HFFc6 (cell line): ENCODE measurements at places on chromosomes 6 and 20. TPM values are rescaled to one million over a fixed set of nuclear protein-coding genes. Genes with fewer than 3 reads are reported as not detected.

GRCh38 chr20:52610749-52611148 lies 361.4 kb upstream of the TSHZ2 start:
- H3K27me3 ChIP-seq, result no peaks in the 10 kb centered on the region
- H3K4me1 ChIP-seq, result no peaks in the 10 kb centered on the region
- DNase-seq, result no peak
- H3K27ac ChIP-seq, result no peak overlapping the region

GRCh38 chr6:167559675-167560479 lies 235.0 kb downstream of the TTLL2 start:
- H3K36me3 ChIP-seq, result peaks cover 4% of the 10 kb centered on the region; the same call in 1 of the 2 replicates
- H3K4me3 ChIP-seq, result no peak overlapping the region
- no peaks in the 10 kb centered on the region for H3K27me3 ChIP-seq
- H3K4me1 ChIP-seq, result no peaks in the 10 kb centered on the region
- no peak for DNase-seq
- H3K27ac ChIP-seq, result no peak overlapping the region

The LPA gene
- total RNA-seq, result not detected in 3 replicates

GRCh38 chr6:136365776-136366354 lies 76.2 kb upstream of the BCLAF1 start:
- no peak overlapping the region for H3K27ac ChIP-seq
- no peaks in the 10 kb centered on the region for H3K4me1 ChIP-seq
- DNase-seq, result no peak
- no peaks in the 10 kb centered on the region for H3K36me3 ChIP-seq
- no peak overlapping the region for H3K4me3 ChIP-seq
- H3K27me3 ChIP-seq, result peaks cover 15% of the 10 kb centered on the region

The CTAGE9 gene
- not detected in 3 replicates for total RNA-seq

GRCh38 chr6:137776786-137777686 lies 90.0 kb upstream of the TNFAIP3 start:
- no peak overlapping the region for H3K4me3 ChIP-seq
- DNase-seq, result no peak
- peaks cover 12% of the 10 kb centered on the region; the same call in 1 of the 2 replicates for H3K4me1 ChIP-seq

DNA sequence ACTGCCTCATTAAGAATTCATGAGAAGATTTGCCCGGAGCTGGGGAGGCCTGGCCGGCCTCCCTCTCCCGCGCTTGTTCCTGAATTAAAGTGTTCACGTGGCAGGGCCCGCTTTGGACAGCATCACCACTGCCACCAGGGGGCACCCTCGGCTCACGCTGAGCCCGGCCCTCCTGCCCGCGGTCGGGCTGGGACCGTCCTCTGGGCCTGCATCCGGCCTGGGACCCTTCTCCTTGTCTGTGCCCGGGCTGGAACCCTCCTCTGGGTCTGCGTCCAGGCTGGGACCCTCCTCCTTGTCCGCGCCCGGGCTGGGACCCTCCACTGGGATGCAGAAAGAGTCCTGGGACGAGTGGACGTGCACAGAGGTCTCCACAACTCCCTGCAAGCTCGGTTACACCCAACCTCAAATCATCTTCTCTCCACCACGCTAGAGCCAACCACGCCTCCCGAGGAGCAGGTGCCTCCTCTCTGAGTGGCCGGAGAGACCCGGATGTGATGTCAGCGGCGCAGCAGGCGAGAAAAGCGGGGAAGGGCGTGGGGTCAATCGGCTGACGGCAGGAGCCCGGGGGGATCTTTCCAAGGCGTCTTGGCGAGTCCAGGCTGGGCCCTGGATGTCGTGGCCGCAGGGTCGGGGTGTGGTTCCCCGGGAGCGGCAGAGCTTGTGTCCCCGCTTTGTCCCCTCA lies 50.9 kb upstream of the DACT2 start:
- H3K4me1 ChIP-seq, result no peaks in the 10 kb centered on the region
- H3K4me3 ChIP-seq, result no peak overlapping the region
- no peaks in the 10 kb centered on the region for H3K36me3 ChIP-seq
- H3K27me3 ChIP-seq, result no peaks in the 10 kb centered on the region; the same call in 1 of the 2 replicates

The DUSP15 gene
- total RNA-seq, result not detected in 3 replicates

The CCM2L gene
- total RNA-seq, result not detected in 3 replicates

DNA sequence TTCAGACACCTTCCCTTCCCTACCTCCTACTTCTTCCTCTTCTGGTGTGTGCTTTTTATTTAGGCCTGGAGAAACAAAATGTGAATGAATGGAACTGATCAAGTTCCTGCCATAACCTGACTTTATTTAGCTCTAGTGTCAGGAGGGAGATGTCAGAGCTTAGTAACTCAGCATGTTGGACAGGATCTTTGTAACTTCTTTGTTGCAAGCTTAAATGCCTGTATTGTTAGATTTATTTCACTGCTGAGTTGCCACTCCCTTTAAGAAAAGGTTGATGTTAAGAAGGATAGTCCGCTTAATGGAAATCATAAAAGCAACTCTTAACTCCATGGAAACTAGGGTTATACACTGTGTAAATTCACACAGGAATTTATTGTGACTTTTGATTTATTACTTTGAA lies 2.2 kb downstream of the FAM120B start:
- H3K27ac ChIP-seq, result peak overlapping the region; percentile 34
- H3K4me3 ChIP-seq, result peak overlapping the region; percentile 93
- peaks cover 3% of the 10 kb centered on the region; the same call in 1 of the 2 replicates for H3K27me3 ChIP-seq

DNA sequence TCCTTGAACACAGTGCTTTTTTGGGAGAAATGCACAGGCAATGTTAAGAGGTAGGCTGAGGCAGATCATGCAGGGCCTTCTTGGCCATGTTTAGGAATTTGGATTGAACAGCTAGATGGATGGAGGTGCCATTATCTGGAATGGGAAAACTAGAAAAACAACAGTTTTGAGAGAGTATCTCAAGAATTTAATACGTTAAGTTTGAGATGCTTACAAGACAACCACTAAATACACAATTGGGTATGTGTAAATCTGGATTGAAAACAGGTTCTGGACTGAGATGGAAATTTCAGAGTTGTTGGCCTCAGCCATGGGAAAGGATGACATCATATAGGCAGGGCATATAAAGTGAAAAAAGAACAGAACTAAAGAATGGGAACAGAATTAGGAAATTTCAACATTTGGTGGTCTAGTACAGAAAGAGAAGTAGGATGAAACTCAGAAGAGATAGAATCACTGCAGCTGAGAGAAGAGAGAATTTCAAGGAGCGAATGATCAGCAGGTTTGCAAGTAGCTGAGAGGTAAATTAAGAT lies 37.1 kb downstream of the NCOA7 start:
- no peaks in the 10 kb centered on the region for H3K4me1 ChIP-seq
- H3K4me3 ChIP-seq, result no peak overlapping the region
- no peaks in the 10 kb centered on the region for H3K27me3 ChIP-seq
- DNase-seq, result no peak
- H3K27ac ChIP-seq, result no peak overlapping the region

- DNase-seq, result peak; percentile 10
Observed at GRCh38 chr6:149463781-149464180, 21.0 kb downstream of the ZC3H12D start.

DNA sequence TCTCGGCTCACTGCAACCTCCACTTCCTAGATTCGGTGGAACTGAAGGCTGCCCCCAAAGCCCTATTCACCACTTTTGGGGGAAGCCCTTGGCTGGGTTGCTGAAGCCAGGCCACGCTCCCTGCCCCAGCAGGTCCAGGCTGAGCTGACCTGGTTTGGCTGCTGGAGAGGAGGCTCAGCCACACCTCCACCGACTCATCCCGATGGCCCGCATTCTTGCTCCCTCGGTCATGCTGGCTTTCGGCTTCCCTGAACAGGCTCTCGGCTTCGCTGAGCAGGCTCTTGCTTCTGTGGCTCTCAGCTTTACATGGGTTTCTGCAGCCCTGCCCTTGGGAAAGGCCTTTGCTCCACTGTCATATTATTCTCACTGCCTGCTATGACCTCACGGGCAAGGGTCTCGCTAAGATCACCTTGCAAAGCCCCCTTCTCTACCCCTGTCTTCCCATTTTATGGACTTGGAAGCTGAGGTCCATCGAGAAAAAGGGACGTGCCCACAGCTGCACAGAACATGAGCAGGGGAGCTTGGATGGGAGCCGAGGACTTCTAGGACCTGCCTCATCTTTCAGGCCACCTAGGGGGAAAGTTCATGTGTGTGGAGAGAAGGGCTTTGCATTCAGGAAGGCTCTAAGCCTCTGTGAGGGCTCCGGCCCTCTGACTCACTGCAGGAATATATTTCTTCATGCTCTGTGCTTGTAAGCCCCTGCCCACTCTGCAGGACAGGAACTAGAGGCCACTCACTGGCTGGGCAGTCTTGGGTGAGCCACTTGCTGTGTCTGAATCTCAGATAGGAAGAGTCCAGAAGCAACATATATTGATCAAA lies 15.6 kb downstream of the ARHGAP40 start:
- peaks cover 11% of the 10 kb centered on the region for H3K4me1 ChIP-seq
- peak overlapping the region; percentile 30; the same call in 1 of the 2 replicates for H3K27ac ChIP-seq
- peaks cover 16% of the 10 kb centered on the region for H3K27me3 ChIP-seq
- H3K36me3 ChIP-seq, result no peaks in the 10 kb centered on the region
- DNase-seq, result peak; percentile 73

DNA sequence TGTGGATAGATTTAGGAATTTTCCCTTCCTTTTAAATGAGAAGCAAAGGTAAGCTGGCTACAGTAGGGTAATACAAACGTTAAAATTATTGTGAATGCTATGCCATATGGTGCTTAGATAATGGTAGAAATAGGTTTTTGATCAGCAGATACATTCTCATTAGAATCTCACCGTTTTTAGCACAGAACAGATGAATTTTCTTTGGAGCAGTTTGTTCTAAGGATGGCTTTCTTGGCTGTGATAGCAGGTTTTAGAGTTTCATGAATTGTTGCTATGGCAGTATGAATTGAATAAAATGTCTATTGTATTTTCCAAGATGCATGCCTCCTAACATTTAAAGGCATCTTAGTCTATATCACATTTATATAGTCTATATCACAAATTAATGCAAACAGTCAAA lies 1394.5 kb downstream of the EPHA7 start:
- 0 out of 2 replicates have a peak, but pooled peaks cover 3% of the 10 kb centered on the region for H3K36me3 ChIP-seq
- H3K27me3 ChIP-seq, result no peaks in the 10 kb centered on the region
- no peaks in the 10 kb centered on the region for H3K4me1 ChIP-seq
- no peak for DNase-seq

The TSBP1 gene
- not detected in 3 replicates for total RNA-seq

The ELOVL4 gene
- 5.9 and 6.3 TPM in 2 replicates for total RNA-seq

The PERP gene
- total RNA-seq, result 46.0 to 52.5 TPM (median 47.8 TPM) in 3 replicates

- no peak for DNase-seq
- no peak overlapping the region for H3K27ac ChIP-seq
- no peaks in the 10 kb centered on the region for H3K36me3 ChIP-seq
- H3K27me3 ChIP-seq, result peaks cover 47% of the 10 kb centered on the region
- H3K4me1 ChIP-seq, result no peaks in the 10 kb centered on the region
Observed at GRCh38 chr6:44561060-44561623, 173.6 kb downstream of the CDC5L start.

The CLVS2 gene
- total RNA-seq, result not detected in 2 replicates
